ENCODE measurements at places on chromosomes 1 and 21.

DNA sequence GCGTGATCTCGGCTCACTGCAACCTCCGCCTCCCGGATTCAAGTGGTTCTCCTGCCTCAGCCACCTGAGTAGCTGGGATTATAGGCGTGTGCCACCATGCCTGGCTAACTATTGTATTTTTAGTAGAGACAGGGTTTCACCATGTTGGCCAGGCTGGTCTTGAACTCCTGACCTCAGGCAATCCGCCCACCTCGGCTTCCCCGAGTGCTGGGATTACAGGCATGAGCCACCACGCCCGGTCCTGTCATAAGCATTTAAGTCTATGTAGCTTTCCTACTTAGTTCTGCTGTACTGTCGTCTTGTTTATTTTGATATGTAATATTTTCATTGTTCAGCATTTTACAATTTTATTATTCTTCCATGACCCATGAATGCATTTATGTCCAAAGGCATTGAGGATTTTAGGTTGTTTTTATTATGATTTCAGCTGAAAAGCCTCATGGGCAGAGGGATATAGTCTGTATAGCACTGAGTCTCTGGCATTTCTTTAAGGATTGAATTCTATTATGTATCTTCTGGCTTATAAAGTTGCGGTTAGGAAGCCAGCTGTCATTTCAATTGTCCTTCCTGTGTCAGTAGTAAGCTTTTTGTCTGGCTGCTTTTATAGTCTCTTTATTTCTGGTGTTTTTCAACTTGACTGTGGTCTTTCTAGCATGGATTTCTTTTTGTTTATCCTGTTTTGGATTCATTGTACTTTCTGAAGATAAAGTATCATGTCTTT, 9.2 kb downstream of the AGPAT3 start:
- no peak for DNase-seq

DNA sequence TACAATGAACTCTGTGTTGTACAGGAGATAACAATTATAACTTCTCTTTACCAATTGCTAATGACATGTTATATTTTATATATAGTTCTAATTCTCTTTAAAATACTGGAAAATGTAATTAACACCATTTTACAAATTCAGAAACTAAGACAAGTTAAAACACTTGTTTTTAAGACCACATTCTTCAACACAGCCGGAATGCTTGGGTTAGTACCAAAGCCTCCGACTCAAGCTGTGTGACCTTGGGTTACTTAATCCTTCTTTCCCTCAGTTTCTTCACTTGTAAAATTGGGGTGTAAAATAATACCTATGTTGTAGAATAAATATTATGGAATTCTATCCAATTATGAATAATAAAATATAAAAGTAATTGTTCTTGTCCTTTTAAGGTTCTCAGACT, 378.7 kb downstream of the USH2A start:
- DNase-seq, result no peak

DNA sequence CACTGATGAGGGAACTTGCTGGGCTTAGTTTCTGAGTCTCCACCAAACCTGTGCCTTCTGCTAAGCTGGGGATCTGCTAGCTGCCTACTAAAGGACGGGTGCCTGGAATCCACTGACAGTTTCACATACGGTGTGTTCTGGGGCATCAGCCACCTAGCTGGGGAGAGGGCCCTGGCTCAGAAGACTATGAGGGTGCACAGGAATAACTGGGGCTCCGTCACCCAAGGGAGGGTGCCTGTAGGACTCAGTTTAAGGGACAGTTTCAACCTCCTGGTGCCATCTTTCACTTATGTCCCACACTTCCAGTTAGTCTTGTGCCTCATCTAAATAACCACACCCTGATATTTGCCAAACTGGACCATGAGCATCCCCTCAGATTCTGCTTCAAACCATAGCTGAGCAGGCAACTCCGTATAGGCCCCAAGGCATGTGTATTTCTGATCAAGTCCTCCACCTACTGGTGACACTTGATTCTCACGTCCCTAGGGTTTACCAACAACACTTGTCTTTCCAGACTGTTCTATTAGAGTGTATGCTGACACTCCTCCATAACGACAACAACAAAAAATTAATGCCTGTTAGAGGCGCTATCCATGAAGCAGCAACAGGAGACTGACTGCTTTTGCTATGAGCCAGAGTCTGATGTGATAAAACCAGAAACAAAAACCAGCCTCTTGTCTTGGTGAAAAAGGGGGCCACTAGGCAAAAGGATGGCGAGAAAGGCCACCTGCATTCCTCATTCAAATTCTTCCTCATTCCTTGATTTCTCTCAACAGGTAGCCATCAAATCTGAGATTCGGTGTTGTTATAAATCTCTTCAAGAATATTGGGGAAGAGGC, 55.0 kb upstream of the PAXBP1 start:
- DNase-seq, result no peak

DNA sequence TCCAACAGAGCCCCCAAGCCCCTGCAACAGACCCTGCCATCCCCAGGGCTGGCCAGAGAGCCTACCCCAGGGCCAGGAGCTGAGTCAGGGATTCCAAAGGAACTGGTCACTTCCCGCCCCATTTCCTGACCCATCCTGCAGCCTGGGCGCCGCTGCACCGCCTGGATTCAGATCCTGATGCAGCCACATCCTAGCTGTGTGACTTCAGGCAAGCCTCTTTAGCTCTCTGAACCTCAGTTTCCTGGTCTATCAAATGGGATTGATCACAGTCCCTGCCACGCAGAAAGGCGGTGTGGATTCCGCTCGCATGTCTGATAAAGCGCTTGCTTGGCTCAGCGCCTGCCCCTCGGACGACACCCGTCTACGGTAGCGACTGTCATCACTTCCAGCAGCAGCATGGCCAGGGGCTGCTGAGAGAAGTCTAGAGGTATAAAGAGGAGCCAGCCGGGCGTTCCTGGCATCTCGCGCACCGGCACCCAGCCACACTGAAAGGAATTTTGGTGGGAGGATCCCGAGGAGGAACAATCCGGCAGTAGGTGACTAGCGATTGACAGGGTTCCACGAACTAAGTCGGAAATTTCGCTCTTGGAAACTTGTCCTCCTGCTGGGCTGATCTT, 10.1 kb downstream of the EPHA2 start:
- no peak for DNase-seq

DNA sequence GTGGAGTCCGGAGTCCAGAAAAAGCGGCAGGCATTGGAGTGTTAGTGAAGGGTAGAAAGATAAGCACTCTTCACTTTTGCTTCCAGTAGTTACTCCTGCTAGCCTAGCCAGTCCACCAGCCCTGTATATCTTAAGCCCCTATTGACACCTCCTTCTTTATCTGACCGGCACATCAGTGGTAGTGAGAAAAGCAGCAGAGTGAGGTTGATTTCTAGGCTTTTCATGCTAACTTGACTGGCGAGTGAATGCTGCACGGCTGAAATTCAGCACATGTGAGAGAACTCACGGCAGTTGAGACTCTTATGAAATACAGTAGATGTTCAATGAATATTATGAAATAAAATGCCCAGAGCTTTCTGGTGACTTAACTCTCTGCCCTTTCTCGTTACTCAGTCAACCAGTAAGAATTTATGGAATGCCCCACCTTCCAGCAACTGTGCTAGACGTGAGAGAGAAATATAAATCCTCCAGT, 128.2 kb downstream of the CACHD1 start:
- DNase-seq, result no peak

GRCh38 chr1:20663969-20664715, 3.0 kb upstream of the DDOST start:
- DNase-seq, result no peak

DNA sequence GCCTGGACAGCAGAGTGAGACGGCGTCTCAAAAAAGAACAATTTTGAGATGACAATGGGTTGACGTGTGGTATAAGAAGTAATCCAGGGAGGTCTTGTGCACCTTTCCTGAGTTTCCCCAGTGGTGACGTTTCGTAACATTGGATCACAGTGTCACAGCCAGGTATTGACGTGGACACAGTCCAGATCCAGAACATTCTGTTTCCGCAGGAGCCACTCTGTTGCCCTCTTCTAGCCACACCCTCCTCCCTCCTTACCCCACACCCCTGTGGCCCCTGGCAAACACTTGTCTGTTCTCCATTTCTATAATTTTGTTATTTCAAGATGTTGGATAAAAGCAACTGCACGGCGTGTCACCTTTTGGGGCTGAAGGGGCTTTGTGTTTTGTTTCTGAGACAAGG, 6.5 kb upstream of the TRAPPC10 start:
- DNase-seq, result no peak

DNA sequence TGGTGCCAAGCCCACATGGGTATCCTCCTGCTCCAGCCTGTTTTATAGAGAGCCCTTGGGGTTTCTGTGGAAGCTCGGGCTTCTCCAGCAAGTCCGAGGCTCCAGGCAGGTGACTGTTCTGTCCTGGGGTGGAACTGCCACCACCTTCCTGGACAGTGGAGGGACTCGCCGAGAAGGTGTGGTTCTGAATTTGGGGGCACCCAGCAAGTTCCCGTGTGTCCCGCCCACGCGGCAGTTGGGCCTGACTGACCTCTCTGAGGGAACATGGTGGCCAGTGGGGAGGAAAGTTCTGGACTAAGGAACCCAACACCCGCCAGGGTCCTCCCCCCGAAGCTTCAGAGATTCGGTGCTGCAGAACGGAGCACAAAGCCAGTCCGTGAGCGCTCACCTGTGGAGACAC, 158.1 kb upstream of the C1orf174 start:
- DNase-seq, result no peak

GRCh38 chr1:94676686-94677085, 135.1 kb upstream of the F3 start:
- DNase-seq, result no peak

DNA sequence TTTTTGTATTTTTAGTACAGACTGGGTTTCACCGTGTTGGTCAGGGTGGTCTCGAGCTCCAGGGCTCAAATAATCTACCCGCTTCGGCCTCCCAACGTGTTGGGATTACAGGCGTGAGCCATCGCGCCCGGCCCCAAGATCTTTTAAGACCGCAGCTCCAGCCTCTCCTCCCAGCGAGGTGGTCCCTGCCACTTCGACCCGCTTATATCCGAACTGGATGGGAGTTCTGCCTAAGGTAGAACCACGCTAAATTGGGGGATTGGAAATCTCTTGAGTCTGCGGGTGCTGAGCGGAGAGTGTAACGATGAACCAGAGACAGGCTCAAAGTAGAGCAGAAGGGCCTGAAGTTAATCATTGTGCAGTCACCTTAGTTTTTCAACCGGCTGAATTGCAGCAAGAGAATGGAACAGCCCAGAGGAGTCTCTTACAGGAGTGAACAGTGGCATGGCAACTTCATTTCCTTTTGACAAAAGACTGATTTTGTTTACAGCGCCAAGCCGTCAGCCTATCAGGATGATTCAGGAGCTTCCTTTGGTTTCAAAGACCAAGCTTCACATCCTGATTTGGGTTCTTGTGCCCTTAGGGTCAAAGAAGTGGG, 726 bp upstream of the CYB5R1 start:
- DNase-seq, result no peak

DNA sequence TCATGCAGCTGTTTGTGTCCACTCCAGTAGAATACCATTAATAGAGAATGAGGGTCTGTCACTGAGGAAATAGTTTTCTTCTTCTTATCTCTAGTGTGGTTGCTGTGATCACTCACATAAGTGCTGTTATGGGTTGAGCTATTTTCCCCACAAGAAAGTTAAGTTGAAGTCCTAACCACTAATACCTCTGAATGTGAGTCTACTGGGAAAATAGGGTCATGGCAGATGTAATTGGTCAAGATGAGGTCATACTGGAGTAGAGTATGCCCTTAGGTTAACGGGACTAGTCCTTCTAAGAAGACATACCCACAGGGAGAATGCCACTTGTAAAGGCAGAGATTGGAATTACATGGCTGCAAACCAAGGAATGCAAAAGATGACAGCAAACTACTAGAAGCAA, 70.5 kb upstream of the COL24A1 start:
- DNase-seq, result no peak

DNA sequence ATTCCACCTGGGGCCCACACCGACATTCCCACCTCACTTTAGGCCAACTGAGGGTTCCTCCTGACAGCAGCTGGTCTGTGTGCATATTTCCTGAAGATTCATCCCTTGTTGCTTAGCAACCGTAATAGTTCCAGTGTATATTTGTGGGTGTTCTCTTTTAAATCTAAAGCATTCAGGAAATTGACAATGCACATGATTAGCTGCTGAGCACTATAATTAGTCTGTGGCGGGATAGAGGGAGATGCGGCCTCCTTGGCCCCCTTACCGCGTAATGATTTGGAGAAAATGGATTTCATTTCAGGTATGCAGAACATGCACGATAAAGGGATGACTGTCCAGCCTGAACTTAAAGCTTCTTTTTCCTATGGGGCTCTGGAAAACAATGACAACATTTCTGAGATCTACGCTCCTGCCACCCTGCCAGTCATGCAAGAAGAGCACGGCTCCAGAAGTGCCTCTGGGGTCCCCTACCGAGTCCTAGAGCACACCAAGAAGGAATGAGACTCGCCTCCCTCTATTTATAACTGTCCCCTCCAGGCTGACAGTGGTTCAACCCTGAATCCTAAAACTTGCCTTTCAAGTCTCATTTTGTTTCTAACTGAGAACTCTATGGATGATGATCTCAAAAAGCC, 33.8 kb upstream of the RCAN3 start:
- no peak for DNase-seq

DNA sequence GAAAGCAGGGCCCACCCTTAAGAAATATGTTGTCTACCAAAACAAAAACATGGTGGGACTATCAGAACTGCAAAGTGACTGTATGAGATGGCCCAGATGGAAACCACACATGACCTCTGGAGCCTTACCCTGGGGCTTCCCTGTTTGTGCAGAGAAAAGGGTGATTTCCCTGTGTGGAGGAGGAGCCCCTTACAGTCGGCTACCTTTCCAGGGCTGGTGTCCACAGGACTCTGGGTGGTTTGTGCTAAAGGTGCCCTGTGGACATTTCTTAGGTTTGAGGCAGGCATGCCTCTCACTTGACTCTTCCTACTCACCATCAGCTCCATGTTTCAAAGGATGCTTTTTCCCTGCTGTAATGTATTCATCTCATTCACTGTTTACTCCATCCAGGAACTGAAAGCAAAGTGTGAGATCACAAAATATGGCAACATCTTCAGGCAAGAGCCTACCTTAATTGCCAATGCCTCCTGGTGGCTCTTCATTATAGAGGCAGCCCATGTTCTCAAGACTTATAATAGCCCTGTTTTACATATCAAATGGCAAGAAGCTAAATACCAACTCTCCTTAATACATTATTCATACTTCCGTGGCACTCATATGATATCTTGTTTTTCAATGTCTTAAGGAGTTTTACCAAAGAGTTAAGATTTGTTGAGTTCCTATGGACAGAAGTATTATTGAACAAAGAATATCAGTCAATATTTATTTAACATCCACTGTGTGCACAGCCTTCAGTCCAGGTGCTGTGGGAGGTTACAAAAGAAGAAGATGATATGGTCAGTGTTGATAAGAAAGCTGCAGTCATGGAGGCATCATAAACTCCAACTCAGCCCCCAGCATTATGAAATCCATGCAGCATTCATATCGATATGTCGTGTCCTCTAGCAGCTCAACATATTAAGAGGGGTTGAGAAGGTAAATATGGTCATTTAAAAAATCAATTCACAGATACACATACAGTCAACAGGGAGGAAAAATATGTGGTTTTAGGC, 15.5 kb upstream of the TFF3 start:
- DNase-seq, result no peak

DNA sequence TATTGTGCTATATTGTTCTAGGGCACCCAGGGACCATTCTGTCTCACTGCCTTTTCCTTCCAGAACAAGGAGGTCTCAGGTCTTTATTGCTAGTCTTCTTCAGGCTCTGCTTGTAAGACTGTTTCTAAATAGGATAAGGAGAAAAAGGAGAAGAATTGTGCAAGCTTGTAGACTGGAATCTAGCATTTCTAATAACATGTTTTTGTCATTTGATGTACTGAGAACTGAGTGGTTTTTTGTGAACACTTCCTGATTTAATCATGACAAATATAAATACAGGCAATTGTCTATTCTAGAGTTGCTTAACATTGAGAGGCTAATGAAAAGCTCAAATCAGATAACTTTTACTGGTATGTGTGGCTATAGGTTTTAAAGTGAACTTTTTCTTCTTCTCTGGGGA, 77.6 kb downstream of the CLIC4 start:
- no peak for DNase-seq
